ENCODE measurements at places on chromosomes 11 and 22.

DNA sequence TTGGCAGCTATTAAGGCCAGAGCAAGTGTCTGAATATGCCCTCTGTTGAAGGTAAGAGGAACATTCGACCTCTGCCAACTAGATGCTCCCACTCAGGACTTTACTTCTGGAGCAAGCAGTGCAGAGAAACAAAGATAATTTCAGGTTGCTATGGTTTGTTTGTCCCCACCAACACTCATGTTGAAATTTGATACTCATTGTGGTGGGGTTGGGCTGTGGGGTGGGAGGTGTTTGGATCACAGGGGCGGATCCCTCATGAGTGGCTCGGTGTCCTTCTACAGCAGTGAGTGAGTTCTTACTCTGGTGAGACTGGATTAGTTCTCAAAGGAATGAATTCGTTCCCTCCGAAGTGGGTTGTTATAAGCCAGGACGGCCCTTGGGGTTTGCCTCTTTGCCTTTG lies 12.0 kb downstream of the OR8A1 start:
- no peak for DNase-seq

GRCh38 chr11:64572143-64572542 lies 18.9 kb upstream of the SLC22A12 start:
- DNase-seq, result no peak

- DNase-seq, result no peak
These were observed 68.4 kb downstream of the TBC1D22A start for GRCh38 chr22:46830841-46831240.

DNA sequence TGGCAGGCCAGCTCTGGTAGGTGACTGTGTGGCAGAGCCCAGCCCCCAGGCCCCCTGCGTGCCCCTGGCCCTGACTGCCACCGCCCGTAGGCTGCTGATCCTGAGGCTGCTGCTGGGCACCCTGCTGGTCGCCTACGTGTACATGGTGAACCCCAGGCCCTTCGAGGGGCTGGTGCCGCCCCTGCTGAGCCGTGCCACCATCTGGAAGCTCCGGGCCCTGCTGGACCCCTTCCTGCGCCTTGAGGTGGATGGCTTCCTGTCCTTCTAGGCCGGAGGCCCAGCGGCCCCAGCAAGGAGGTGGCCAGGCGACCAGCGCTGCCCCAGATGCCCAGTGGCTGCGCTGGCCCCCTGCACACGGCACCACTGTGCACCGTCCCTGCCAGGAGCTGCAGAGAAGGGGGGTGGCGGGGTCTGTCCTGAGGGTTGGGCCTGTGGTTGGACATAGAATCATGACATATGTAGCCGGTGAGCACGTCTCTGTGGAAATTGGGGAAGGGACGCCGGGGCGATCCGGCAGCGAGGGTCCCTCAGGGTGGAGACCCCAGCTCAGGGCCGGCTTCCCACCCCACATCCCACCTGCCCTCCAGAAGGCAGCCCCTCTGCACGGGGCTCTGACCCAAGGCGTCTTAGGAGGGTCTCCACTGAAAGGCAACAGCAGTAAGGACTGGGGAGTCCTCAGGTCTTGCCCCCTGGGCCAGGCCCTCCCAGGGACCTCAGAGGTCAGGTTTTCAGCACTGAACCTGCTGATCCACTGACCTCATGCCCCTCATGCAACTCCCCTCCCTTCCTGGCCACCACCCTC lies 185.4 kb downstream of the IGLL1 start:
- no peak for DNase-seq

GRCh38 chr22:25362215-25362882 lies 142.9 kb downstream of the CRYBB2 start:
- peak; percentile 27 for DNase-seq

GRCh38 chr22:37263966-37264887 lies 18.1 kb upstream of the CYTH4 start:
- DNase-seq, result no peak

DNA sequence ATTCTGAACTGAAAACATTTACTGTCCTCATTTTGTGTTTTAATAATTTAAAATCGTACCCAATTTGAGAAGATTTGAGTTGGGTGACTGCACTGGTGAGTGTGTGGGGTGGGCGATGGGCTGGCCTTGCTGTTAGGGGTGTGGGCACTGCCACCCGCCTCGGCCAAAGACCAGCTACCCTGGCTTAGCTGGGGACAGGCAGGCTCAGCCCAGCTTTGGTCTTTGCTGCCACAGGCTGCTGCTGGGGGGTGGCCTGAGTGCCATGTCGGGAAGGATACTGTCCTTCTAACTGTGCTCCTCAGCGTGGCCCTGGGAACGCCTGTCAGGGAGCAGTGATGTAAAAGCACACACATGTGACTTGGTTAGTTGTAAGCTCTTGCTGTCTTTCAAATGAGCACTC lies 22.3 kb downstream of the FAM118A start:
- no peak for DNase-seq

DNA sequence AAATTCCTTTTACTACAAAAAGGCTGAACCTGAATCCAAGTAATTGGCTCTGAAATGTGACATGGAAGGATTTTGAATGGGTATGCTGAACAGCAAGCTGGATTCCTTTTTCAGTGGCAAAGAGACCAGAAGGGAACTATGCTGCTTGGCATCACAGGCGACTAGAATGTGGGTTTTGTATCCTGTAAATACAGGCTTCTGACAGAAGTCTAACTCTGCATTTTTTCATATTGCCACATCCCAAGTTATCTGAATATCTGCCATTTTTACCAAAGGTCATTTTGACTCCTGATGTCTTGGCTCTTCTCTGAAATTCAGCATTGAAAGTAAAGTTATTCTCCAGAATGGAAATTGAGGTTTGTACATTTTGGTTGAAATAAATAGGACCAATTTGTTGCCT lies 145.7 kb downstream of the ARHGAP42 start:
- no peak for DNase-seq

- peak; percentile 4 for DNase-seq
These were observed 10.3 kb downstream of the TRPM5 start for GRCh38 chr11:2434008-2434407.

GRCh38 chr11:9956483-9956882 lies 292.6 kb downstream of the SWAP70 start:
- no peak for DNase-seq

GRCh38 chr22:43743131-43743530 lies 69.0 kb downstream of the EFCAB6 start:
- no peak for DNase-seq

- DNase-seq, result no peak
These were observed 72.7 kb downstream of the KCNQ1 start for GRCh38 chr11:2517386-2518064.

DNA sequence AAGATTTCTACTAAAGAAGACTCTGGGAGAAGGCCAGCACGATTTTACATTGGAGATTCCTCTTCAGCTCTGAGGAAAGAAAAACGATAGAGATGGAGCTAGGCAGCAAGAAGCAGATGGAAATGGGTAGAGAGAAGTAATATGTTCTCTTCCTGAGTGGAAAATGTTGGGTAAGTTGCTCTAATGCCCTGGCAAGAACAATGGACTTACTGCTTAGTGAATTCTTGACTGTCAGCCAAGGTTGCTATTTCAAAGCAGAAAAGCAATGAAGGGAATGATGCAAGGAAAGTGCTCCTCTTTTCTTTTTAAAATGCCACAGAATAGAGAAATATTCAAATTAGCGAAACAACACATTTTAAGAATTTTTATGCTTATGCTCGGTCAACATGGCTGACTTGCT lies 38.4 kb upstream of the CWF19L2 start:
- DNase-seq, result no peak

GRCh38 chr11:67524480-67524808 lies 1.2 kb upstream of the CABP2 start:
- no peak for DNase-seq

- no peak for DNase-seq
These were observed 44.9 kb upstream of the WNT11 start for GRCh38 chr11:76251226-76251575.

- DNase-seq, result no peak
These were observed 48.4 kb downstream of the KCNJ4 start for GRCh38 chr22:38406617-38407016.
